HFF-Myc (cell line): ENCODE measurements at places on chromosomes 6 and 20.

DNA sequence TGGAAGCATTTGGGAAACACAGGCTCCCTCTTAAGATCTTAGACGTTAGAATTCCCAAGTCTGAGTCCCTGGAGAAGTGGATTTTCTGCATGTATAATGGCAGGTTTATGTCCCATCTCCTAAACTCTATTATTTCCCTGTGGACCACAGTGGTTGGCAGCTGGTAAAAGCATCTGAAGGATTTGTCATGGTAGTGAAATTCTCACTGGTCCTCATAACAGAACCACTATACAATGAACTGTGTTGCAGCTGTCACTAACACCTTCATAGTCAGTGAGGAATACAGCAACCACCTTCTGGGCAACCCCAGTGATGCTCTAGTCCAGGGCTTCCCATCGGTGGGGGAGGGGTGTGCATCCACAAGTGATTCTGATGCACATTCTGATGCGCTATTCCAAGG is 396.9 kb downstream of the ZFAND3 start:
- DNase-seq = no peak

- DNase-seq = no peak
These were observed 157.2 kb downstream of the CDH26 start for GRCh38 chr20:60115451-60115850.

GRCh38 chr20:20205141-20205861 is 153.0 kb downstream of the CFAP61 start:
- DNase-seq = no peak

DNA sequence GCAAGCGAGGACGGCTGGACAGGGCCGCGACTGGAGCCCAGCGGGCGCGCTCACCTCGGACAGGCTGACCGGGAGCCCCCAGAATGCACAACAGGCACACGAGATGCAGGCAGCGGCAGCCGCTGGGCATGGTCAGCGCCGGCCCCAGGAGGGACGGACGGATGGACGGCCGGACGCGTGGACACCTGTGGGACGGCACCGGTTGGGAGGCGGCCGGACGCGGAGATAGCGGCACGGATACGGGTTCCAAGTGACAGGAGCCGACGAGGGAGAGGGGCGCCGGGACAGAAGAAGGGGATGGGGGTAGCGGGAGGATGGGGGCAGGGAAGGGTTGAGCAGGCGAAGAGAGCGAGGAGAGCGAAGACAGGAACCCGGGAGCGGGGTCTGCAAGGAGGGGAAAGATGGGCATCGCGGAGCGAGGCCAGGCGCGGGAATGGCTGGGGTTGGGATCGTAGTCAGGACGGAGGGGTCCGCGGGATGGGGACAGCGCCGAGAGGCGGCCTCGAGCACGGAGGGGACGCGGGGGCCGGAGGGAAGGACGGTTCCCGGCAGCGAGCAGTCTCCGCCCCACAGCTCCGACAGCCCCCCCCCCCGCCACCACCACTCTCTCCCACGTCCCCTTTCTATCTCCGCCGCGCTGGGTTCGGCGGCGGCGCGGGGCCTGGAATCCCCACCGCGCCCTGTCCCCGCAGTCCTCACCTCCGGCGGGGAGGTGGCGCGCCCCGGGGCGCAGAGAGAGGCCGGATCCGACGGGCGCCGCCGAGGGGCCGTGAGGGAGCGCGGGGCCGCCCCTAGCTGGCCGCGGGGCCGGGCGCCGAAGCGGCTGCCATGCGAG is 435 bp downstream of the DLK2 start:
- no peak for DNase-seq

DNA sequence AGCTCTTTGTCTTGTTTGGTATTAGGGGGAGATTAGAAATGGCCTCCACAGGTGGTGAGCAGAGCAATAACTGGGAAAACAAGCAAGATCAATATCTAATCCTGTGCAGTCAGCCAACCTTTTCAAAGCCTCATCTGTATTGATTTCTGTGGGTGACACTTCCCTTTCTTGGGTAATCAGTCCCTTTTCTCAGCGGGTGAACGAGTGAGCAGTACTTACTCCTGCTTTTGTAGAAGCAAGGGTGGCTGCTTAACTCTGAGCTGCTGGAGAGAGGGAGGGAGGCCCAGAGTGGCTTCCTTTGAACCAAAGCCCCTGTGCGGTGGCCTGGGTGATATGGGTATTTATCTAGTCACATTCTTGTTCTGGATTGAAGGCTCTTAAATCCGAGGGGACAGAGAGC is 254.8 kb upstream of the CHD6 start:
- no peak for DNase-seq

DNA sequence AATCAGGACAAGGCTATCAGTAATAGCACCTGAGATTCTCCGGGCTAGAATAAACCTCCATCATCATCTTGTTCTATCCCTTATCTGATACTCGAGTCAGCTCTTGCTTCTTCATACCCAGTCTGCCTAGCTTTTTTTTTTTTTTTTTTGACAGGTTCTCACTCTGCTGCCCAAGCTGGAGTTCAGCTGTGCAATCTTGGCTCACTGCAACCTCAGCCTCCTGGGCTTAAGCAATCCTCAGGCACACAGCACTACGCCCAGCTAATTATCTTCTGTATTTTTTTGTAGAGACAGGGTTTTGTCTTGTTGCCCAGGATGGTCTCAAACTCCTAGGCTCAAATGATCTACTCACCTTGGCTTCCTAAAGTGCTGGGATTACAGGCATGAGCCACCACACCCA is 19.5 kb downstream of the SRSF6 start:
- no peak for DNase-seq

DNA sequence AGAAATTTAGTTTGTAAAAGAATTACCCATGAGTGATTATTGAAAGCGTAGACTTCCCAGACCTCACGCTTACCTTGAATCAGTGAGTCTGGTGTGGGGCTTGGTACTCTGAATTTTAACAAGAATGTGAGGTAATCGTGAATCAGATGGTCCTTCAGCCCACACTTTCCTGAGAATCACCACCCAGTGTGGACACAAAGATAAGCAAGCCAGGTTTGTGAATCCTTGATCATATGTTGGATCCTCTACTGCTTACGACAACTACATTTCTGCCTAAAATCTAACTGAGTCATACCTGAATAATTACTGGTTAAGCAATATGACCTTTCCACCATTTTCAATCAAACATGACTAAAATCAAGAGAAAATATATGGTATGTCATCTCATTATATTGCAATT is 589.3 kb downstream of the TFAP2A start:
- DNase-seq = no peak

DNA sequence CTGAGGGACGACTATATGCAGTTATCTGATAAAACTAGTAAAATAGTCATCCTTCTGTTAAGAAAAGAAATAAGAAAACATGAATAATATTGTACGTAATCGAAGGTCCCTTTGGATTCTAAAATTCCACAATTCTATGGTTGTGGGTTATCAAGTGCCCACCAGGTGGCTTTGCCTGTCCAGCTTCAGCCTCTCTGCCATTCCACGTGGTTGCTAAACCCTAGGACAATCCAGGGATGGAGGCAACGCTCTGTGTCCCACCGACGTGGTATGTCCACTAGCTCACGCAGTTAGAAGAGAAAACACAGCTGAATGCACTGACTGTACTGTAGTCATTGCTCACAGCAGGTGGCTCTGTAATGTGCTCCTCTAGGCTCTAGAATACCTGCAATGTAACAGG is 349.3 kb downstream of the FARS2 start:
- no peak for DNase-seq

DNA sequence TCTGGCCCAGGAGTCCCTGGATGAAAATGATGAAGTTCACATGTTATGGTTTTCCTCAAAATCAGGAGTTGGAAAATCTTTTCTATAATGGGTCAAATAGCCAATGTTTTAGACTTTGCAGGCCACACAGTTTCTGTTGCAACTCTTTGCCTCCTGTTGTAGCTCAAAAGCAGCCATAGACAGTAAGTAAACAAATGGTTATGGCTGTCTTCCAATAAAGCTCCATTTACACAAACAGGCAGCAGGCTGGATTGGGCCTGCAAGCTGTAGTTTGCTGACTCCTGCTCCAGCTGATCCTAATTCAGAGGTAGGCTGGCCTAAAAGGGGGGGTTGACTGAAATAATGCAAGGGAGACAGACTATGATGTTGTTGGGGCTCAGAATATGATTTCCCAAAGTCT is 33.0 kb downstream of the METTL24 start:
- no peak for DNase-seq

GRCh38 chr6:142796571-142796970 is 148.4 kb downstream of the HIVEP2 start:
- DNase-seq = no peak

GRCh38 chr6:143783077-143783476 is 60.1 kb upstream of the LTV1 start:
- DNase-seq = no peak

DNA sequence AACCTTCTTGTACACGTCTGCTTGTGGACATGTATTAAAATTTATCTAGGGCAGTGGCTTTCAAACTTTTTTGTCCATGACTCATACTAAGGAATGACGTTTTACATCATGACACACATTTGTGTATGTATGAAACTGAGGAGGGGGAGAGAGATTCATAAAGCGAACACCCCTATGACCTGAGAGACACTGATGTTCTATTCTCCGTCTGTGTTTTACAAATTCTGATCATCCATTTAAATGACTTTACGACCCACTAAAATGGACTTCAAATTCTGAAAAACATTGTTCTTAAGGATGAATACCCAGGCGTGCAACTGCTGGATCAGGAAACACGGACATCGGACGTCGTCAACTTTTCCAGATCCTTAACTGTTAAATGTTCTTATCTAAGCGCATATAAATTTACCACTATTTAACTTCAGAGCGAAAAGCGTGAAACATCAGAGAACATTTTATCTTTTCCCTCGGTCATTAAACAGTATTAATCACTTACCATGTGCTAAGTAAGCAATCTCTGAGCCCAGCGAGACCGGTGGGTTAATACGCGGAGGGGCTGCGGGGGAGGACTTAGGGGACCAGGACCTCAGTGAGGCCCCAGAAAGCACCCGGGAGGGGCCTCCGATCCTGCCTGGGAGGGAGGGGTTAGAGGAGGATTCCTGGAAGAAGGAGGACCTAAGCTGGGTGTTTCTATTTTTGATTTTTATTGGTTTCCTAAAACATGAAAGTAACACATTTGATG is 1.2 kb downstream of the PLAGL1 start:
- peak; percentile 16 for DNase-seq

- DNase-seq = no peak
These were observed 11.8 kb upstream of the OPN5 start for GRCh38 chr6:47769982-47770381.

DNA sequence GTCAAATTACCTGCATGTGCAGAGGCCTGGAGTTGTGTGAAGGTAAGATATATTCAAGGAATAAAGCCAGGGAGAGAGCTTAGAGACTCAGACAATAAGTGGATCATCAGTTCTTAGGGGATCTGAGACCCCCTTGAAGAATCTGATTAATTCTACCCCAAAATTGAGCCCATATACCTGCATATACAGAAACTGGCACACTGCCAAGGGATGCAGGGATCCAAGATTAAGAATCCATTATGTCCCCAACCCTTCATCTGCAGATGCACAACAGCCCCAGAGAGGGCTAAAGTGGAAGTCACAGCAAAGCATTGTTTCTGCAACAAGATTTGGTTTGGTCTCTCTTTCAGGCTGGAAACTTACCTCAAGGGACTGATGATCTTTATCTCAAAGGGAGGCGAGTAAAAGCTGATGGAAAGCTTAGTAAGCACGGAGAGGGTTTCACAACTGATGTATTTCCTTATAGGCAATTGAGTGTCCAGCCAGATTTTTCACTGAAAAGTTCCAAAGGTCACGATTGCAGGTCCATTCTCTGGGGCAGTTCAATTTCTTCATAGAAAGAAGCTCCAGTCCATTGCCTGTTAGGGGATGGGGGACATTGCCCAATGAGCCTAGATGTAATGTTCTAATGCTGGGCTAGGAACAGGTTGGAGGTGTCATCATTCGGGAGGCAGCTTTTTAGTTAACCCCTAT is 20.9 kb upstream of the STK35 start:
- DNase-seq = no peak

DNA sequence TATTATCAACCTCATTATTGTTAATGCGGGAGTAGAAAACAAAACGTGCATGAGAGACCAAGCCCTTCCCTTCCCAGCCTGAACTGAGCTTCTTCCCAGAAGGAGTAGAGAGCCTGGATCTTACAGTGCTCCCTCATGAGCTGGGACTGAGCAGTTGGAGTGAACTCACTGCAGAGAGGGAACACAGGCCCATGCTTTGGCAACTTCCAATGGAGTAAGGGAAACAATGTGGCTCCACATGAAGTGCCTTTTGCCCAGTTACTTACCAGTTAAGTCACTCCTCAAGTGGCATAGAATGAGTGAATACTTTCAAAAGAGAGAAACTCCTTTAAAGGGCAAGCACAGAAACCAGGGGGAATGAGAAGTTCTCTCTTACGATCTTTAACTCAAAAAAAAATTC is 12.4 kb downstream of the FHL5 start:
- DNase-seq = no peak

GRCh38 chr20:17515053-17515452 is 16.1 kb downstream of the BFSP1 start:
- DNase-seq = no peak

DNA sequence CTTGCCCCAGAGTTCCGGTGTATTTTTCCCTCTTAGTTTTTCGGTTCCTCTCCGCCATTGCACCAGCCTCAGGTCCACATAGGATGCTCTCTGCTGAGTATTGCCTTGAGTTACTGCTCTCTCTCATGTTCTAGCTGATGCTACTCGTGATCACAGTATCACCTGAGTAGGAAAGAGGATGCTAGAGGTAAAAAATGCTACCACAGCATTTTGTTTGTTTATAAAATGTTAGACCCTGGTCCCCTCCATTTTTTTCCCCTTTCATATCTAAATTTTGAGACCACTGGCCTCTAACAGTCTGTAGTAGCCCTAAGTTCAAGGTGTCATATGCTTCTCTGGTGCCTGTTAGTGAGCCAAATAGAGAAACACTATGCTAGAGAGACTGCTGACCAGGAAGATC is 175.5 kb downstream of the OR2B2 start:
- DNase-seq = no peak

DNA sequence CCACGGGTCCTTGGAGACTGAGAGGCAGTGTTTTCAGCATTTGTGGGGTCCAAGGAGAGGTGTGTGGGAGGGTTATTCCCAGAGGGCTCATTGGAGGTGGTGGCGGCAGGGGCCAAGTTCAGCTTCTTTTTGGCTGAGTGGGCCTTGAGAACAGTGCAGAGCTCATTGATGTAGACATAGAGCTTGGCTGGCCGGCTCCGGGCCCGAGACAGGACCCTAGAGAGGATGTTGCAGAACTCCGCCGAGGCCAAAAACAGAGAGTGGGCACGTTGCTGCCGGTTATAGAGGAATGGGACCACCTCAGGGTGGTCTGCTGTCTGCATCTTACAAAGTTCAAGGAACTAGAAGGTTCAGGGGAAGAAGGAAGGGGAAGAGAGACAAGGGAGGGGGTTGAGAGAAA is 3.7 kb upstream of the ZBTB22 start:
- no peak for DNase-seq
